ENCODE measurements at places on chromosomes 11 and 22.

DNA sequence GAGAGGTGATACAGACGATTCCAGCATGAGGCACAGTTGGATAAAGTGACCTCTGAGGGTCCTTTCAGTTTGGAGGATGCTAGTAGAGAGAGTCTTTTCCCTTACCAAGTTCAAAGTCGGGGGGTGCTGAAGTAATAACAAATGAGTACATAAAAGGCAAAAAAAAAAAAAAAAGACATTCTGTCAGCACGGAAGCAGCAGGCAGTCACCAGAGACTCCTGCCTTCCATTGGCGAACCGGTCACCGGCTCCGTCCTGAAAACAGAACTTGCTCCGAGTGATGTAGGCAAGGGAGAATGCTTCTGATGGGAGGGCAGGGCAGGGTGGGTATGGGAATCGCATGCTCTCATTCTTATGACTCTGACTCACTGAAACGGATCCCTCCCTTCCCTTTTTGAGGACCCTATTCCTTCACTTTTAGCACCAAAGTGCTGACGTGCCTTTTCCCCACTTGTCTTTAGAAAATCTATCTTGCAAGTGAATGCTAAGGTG lies 65.9 kb downstream of the PRR5L start:
- no peak for DNase-seq

DNA sequence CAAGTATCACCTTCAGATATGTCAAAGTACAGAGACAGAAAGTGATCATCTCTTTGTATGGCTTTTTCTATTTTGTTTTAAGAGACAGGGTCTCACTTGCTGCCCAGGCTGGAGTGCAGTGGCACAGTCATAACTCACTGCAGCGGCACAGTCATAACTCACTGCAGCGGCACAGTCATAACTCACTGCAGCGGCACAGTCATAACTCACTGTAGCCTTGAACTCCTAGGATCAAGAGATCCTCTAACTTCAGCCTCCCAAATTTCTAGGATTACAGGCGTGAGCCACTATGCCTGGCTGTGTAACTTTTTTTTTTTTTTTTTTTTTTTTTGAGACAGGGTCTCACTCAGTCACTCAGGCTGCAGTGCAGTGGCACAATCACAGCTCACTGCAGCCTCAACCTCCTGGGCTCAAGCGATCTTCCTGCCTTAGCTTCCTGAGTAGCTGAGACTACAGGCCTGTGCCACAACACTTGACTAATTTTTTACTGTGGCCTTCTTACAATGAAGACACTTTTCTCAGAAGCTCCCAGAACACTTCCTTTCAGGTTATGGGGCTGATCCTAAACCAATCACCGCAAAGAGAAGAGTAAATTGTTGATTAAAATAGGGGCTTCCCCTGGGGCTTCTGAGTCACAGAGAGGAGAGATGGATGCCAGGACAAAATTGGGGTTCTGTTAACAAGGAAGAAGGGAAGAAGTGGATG lies 9.0 kb upstream of the HIKESHI start:
- DNase-seq, result no peak

- no peak for DNase-seq
Observed at GRCh38 chr11:70432580-70432979, 34.3 kb downstream of the CTTN start.

GRCh38 chr11:96218006-96218405 lies 125.0 kb downstream of the MAML2 start:
- DNase-seq, result no peak
